Metanephros (tissue), 2 donors: ENCODE measurements at places on chromosomes 6 and 20. TPM values are rescaled to one million over a fixed set of nuclear protein-coding genes. Genes with fewer than 3 reads are reported as not detected.

Gene ERMARD
- total RNA-seq = 28.4 TPM

Gene PRDM13
- total RNA-seq = not detected

Gene THEMIS
- total RNA-seq = 0.18 TPM

Gene C6orf132
- total RNA-seq = 5.5 TPM

Gene SLC24A3
- total RNA-seq = 8.9 TPM

Gene DUSP15
- total RNA-seq = 18.0 TPM

Gene FILIP1
- 7.6 TPM for total RNA-seq

Gene TBC1D7
- total RNA-seq = 25.5 TPM

Gene KIF25
- total RNA-seq = 0.18 TPM
